ENCODE measurements at places on chromosomes 12 and 14.

DNA sequence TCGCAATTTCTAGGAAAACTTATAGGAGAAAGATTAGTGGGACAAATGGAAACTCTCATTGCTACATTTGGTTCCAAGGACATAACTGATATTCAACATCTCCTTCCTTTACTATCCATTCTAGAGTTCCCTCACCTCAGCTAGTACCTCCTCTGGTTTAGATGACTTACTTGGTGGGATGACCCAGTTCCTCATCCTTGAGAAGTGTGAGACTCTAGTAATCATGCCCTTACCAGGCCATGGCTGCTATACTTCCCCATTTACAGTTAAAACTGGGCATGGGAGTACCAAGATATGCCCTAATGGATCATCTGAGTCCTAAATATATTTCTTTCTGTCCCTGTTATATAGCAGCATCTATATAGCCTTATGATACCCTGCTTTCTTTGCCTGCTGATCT is 58.1 kb downstream of the IFT81 start:
- DNase-seq: no peak

- no peak for DNase-seq
Measured at GRCh38 chr12:75809746-75810145, 221.8 kb downstream of the PHLDA1 start.

DNA sequence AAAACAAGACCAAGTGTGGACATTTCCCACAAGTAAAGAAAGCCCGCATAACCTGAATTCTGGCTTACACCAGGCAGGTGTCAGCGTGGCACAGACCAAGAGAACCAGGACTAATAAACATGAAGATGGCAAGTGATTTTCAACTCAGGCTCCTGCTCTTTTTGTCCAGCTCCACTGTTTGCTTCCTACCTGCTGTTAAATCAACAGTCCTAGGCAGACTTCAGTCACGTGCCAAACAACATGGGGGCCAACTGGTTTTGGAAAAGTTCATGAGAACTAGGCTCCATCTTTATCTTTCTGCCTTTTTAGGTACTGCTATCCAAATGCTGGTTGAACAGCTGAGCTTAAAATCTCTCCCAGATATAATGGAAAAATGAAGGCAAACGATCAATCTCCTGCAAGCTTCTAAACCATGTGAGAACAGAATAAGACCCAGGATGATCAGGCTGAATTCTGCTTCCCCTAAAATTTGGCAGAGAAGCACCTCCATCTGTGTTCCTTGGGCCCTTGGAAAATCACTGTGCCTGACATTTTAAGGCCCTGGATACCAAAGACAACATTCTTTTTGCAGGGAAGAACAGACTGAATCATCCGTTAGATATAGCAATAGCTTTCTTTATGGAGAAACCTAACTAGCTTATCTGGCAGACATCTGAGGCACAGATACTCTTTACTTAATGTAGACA is 215.6 kb upstream of the USP15 start:
- no peak for DNase-seq

GRCh38 chr12:79618848-79619404 is 71.8 kb downstream of the PAWR start:
- DNase-seq: no peak

DNA sequence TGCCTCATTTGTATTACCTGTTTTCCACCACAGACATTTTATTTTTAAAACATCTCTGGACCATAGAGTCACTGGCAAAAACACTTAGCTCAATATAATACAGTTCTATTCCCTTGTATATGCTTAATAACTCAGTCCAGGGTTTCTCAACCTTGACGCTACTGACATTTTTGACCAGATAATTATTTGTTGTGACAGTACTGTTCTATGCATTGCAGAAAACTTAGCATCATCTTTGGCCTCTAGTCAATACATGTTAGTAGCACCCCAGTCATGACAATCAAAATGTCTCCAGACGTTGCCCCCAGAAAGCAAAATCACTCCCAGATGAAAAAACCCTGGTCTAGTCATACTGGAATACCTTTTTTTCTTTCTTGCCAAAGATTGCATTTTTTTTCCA is 174.7 kb downstream of the TMEM132D start:
- DNase-seq: no peak

DNA sequence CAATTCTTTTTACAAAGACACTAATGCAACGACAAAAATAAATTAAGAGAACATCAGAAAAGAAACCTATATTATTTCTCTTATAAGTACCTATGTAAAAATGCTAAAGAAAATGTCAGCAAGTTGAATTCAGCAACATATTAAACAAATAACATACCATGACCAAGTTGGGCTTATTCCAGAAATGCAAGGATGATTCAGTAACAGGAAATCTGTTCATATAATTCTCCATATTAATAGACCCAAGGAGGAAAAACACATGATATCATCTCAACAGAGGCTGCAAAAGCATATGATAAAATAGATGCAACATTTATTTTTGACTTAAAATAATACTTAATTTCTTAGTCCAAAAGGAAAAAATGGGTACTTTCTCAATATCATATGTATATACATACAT is 25.1 kb upstream of the GPHB5 start:
- no peak for DNase-seq

DNA sequence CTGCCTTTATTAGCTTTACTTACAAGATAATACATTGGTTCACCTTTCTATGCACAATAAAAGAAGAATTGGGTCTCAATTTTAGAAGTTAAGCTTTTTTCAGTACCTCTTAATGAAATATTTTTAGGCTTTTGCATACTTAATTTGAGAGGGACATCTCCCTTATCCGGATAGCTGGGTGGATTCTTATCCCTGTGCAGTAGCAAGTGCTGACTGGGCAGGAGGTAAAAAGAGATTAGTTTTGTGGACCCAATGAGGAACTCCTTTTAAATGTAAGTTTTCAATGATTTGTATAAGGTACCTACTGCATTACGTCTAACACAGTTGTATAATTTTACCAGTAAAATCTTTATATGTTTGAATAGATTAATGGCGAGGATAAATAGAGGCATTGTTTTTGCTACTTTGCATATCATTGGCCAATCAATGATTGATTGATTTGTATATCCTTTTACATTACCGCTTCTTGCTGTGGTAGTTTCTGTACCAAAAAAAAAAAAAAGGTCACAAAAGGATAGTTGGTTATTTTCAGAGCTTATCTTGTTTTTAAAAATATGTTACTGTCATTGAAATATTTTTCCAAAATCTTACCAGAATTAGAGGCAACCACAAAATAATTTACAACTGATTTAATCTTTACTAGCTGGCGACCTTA is 2.2 kb downstream of the CPSF6 start:
- no peak for DNase-seq

- DNase-seq: no peak
Measured at GRCh38 chr12:46160981-46161690, 107.7 kb downstream of the SLC38A1 start.

Data from activated CD4-positive, alpha-beta T cell treated with anti-CD3 and anti-CD28 coated beads, Interleukin-2, amount 50 U/mL, for 4 hours (primary cell).